Stimulated activated CD8-positive, alpha-beta memory T cell treated with anti-CD3 and anti-CD28 coated beads, Interleukin-7, amount 100 ng/mL, for 1 hour (primary cell): ENCODE measurements at places on chromosomes 6 and 20.

GRCh38 chr20:3164043-3164762 is 4.5 kb upstream of the FASTKD5 start:
- no peak for DNase-seq

- no peak for DNase-seq
Measured at GRCh38 chr6:109332748-109333147, 49.5 kb downstream of the CD164 start.

- DNase-seq = no peak
Measured at GRCh38 chr20:64055893-64056638, 6.6 kb upstream of the SOX18 start.

DNA sequence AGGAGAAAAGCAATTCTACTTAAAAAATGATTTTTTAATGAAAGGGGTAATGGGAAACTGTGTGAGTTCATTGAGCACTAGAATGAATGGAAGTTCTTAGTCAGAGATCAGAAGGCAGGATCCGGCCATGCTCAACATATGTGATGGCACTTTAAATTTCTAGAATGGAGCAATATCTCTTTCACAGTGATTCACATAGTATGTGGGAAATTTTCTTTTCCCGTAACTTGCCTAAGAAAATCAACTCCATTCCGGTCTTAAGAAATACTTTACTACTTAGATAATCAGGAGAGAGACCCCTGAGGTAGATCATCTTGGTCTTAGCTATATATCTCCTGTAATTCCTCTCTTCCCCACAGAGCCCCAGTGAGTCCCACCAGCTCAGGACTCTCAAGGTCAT is 131.8 kb downstream of the SCML4 start:
- DNase-seq = no peak

DNA sequence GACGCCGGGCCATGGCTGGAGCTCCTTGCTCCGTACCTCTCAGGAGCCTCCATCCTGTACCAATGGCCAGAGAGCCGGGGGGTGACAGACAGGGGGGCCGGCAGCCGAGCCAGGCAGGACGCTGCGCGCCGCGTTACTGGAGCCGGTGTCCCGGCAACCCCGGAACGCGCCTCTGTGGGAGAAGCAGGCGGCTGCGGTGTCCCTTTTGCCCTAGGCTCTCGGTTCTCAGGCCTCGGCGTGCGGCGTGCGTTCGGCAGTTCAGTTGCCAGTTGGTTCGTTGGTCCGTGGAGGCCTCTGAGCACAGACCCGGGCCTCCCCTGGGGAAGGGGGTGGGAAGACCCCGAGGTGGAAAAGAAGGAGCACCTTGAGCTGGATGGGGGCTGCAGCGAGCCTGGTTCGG is at the start of gene SPATS1:
TSS of gene SPATS1 (plus strand) at position 162 of the 400 bp plus-strand sequence. CDS start 446 bp downstream, outside the sequence.
- DNase-seq = no peak

GRCh38 chr6:46042355-46042999 is 26.8 kb upstream of the CLIC5 start:
- no peak for DNase-seq

- no peak for DNase-seq
Measured at GRCh38 chr6:132797951-132798868, at the start of gene SLC18B1. TSS of gene SLC18B1 (minus strand) at chr6:132798637. CDS start at chr6:132798456, 181 bp downstream.

DNA sequence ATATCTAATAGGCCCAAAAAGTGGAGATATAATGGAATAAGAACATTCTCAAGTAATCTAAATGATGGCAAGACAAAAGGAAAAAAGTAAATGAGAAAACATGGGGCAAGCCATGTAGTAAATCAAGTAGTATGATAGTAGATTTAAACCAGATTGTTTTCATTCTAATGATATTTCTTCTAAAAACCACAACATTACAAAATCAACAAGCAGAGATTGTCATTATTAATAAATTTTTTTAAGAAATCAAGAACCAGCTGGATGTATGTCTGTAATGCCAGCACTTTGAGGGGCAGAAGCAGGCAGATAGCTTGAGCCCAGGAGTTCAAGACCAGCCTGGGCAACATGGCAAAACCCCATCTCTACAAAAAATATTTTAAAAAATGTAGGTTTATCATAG is 155.0 kb downstream of the RNGTT start:
- no peak for DNase-seq

DNA sequence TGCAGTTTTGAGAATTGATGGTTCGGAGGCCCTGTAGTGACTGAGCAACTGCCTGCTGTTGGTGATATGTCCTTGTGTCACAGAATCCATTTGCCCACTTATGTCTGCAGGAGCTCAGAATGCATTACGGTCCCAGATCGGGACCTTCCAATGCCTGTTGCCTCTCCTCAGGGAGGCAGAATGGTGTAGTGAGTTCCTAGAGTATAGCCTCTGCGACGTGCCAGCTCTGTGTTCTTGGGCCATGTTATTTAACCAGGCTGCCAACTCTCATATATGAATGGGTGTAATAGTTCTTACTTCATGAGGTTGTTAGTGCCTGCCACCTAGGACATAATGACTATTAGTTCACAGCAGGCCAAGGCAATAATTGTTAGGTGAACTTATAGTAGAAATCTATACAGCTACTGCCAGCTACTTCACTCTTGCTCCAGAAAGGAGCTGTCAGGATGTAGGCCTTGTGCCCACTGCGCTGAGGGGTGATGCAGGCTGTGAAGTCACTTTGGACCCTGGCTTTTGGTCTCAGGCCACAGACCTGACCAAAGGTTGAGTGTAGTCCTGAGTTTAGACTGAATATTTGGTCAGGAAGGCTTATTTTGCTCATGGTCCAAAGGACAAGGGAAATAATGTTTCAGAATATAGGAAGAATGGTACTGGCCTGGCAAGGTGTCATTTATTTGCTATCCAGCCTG is 82.1 kb downstream of the ASXL1 start:
- no peak for DNase-seq

DNA sequence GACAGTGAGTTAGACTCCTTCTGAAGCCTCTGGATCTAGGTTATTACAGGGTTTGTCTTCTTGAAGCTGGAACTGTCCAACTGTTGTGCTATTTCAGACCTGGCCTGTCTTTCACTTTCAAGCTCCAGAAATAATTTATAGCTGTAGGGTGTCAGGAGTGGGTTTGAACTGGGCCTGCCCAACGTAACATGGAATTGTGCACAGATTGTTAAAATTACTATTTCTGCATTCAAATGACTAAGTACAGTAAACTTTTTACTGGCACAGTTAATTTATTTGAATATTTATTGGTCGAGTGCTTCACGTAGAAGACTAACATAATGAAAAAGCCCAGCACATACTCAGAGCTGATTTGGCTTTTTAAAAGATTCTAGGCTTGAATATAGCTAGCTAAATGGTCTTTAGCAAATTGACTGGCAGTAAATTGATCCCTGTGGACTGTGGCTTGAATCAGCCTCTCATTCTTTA is 74.3 kb downstream of the ARID1B start:
- no peak for DNase-seq

GRCh38 chr20:23094213-23094896 is 8.2 kb upstream of the CD93 start:
- DNase-seq = no peak

GRCh38 chr20:22529150-22530019 is 55.0 kb downstream of the FOXA2 start:
- no peak for DNase-seq

GRCh38 chr6:117264692-117265409 is 507 bp upstream of the VGLL2 start:
- no peak for DNase-seq

- no peak for DNase-seq
Measured at GRCh38 chr6:75211920-75212590, 6.2 kb upstream of the COL12A1 start.

DNA sequence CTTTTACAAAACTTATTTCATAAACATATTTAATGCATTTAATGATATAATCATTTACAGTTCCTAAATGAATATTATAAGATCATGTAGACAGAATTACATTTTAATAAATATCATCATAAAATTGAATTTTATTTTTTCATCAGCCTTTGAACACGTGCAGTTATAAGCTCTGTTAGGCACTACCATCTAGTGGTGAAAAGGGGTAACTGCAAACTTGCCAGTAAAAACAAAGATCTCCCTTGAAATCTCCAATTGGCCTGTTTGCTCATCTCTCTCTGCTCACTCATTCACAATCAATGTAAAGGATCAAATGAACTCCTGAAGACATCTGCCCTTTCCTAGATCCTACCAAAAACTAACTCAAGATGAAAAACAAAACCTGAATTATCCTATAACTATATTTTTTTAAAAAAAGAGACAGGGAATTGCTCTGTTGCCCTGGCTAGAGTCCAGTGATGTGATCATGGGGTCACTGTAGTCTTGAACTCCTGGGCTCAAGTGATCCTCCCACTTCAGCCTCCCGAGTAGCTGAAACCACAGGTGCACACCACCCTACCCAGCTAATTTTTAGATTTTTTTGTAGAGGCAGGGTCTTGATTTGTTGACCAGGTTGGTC is 31.7 kb downstream of the SAMHD1 start:
- no peak for DNase-seq

DNA sequence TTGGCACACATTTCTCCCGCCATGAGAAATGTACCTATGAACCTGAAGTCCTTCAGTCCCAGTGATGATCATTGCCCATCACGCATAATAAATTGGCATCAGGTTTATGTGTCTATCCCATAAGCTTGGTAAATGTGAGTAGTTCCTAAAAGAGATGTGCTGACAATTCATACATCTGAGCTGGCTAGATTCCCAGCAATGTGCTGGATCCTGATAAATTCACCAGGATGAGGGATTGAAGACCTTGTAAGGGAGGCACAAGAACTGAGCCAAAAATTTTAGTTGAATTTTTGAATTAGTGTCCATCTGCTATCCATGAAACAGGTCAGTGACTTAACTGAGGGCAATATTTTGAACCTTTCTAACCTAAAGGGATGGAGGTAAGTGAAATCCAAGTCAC is 267.9 kb upstream of the CITED2 start:
- DNase-seq = no peak

DNA sequence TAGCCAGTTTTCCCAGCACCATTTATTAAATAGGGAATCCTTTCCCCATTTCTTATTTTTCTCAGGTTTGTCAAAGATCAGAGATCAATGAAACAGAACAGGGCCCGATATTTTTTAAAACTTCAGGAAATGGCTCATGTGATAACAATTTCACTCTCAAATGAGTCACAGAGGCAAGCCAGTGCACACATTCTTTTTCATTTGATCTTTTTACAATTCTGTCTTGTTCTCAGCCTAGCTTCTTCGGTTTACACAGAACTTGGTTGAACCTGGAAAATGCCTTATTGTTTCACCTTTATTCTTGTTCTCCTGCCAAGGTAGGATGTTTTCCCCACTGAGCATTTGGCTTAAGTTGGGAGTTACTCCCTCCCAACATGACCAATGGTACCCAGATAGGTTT is 258.9 kb downstream of the COL12A1 start:
- no peak for DNase-seq

DNA sequence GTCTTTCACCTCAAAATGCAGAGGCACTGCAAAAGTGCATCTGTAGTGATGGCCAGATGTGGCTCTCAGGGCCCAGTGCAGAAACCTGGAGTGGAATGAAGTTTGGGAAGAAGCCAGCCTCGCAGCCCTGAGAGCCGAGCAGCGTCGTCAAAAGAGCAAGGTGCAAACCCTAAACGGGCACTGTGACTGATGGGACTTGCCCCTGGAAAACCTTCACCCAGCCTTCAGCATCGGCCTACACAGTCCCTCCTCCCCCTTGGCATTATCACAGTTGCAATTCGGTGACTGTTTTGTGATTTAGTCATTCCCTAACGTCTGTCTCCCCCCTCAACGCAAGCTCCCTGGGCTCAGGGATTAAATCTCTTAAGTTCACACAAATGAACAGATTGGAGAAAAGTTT is 38.6 kb downstream of the TAF4 start:
- no peak for DNase-seq

- no peak for DNase-seq
Measured at GRCh38 chr6:36735110-36736071, 37.8 kb downstream of the RAB44 start.

GRCh38 chr6:11831653-11832052 is 53.0 kb upstream of the ADTRP start:
- no peak for DNase-seq
